Stimulated activated CD4-positive, alpha-beta T cell treated with anti-CD3 and anti-CD28 coated beads, TNF-alpha, amount 100 ng/mL, for 1 hour (primary cell): ENCODE measurements at places on chromosomes 7 and 10.

GRCh38 chr7:23405240-23405618 lies 65.1 kb downstream of the IGF2BP3 start:
- DNase-seq: no peak

- no peak for DNase-seq
Observed at GRCh38 chr10:79320820-79321493, 26.3 kb upstream of the PPIF start.

- DNase-seq: no peak
Observed at GRCh38 chr10:113454341-113455061, 98.4 kb upstream of the HABP2 start.

DNA sequence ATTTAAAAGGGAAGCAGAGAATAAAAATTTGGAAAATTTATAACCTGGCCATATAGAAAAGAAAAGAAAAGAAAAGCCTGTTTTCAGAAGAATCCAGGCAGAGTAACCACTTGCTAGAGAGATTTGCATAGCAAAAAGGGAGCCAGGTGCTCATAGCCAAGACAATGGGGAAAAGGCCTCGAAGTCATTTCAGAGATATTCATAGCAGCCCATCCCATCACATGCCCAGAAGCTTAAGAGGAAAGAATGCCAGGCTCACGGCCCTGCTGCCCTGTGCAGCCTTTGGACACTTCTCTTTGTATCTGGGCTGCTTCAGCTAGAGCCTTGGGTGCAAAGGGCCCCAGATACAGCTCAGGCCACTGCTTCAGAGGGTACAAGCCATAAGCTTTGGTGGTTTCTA lies 159.8 kb downstream of the CCDC7 start:
- DNase-seq: no peak

GRCh38 chr10:95876756-95877155 lies 31.0 kb upstream of the CC2D2B start:
- DNase-seq: no peak

- DNase-seq: no peak
Observed at GRCh38 chr10:125101049-125101448, 59.3 kb downstream of the CTBP2 start.

- no peak for DNase-seq
Observed at GRCh38 chr10:52539463-52539862, 225.4 kb downstream of the DKK1 start.

- no peak for DNase-seq
Observed at GRCh38 chr10:4345877-4346646, 479.9 kb upstream of the AKR1E2 start.

DNA sequence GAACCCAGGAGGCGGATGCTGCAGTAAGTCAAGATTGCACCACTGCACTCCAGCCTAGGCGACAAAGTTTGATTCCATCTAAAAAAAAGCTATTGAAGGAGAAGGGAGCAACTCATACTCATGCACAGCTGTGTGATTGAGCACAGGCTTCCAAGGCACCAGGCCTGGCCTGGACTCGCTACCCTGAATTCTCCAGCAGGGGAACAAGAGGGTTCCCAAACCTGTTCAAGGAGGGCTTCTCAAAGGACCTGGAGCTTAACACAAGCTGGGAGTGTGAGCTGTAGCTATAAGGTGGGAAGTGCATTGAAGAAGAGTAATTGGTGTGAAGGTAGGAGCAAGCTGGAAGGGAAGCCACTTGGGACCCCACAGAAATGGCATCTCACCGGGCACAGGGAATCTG lies 15.1 kb upstream of the DDIT4 start:
- DNase-seq: no peak

- DNase-seq: no peak
Observed at GRCh38 chr10:22615101-22615500, 99.3 kb downstream of the PIP4K2A start.

DNA sequence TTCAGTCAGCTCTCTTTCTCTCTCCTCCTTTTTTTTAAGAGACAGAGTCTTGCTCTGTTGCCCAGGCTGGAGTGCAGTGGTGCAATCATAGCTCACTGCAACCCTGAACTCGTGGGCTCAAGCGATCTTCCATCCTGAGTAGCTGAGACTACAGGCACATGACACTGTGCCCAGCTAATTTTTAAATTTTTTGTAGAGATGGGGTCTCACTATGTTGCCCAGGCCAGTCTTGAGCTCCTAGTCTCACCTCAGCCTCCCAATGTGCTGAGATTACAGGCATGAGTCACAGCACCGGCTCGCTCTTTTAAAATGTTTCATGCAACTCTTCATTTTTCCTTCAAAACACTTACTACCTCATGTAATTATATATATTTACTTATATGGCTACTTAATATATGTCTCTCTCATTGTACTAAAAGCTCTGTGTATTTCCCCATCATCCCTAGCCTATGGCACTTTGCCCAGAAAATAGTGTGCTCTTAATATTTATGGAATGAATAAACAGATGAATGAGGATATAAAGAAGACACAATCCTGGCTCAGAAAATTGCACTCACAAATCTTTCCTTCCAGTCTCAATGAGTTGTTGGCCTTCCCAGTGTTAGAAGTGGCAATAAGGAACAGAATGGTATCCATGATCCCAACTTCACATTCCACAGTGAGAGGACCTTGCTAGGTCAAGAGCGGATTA lies 33.9 kb downstream of the EBLN1 start:
- DNase-seq: no peak
